ENCODE measurements at places on chromosomes 7 and 10.
A peak's percentile ranks its signal among the peaks of the same experiment; 100 is the strongest.

DNA sequence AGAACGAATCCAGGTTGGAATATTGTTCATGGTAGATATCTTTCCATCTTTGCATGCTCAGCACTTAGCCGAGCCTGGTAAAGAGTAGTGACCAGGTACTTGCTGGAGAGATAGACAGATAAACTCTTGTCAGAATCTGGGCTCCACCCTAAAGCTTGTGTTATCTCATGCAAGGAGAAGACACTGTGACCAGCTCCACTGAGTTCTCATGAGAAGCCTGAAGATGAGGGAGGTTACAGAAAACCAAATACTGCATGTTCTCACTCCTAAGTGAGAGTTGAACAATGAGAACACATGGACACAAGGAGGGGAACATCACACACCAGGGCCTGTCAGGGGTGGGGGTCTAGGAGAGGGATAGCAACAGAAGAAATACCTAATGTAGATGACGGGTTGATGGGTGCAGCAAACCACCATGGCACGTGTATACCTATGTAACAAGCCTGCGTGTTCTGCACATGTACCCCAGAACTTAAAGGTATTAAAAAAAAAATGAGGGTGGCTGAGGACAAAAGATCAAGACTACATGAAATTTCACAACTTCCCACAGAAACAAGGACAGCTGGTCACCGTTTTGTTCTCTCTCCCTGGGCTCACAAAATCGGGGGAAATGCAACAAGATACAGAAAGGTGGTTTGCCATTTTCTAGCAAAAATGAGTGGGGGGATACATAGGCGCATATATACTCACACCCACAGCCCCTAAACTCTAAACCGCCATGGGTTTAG lies 17.4 kb downstream of the DLG5 start:
- no peak for DNase-seq

GRCh38 chr7:91165006-91165845 lies 99.0 kb upstream of the FZD1 start:
- DNase-seq: peak; percentile 51

DNA sequence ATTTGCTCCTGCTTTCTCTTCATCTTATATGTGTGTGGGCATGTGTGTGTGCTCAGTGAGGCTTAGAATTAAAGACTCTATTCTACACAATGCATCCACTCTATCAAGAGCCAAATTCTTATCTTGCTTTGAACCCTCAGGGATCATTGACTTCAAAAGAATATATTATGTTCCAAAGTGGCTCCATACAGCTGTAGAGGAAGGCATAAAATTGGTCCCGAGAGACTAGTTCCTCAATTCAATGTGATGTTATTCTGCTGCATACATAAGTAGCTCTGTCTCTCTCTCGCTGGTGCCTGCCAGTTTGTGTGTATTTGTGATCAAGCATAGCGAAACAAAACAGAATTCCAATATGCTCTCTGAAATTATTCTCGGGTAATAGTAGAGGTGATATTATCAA lies 997.9 kb upstream of the POT1 start:
- DNase-seq: no peak

DNA sequence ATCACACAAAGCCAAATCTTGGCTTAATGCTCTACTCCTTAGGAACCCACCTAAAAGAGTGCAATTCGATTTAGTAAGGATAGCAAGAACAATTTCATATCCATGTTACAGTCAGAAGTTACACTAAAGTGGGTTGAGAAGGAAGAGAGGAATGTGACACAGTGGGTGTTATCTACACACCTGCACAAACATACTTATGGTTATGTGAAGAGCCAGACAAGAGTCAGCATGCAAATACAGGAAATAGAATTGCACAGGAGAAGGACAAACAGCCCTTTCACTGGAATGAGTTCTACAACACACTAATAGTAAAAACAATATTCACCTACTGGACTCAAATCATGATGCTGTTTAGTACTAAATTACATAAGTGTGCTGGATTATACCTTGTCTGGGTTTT lies 262.8 kb downstream of the DGKB start:
- no peak for DNase-seq

DNA sequence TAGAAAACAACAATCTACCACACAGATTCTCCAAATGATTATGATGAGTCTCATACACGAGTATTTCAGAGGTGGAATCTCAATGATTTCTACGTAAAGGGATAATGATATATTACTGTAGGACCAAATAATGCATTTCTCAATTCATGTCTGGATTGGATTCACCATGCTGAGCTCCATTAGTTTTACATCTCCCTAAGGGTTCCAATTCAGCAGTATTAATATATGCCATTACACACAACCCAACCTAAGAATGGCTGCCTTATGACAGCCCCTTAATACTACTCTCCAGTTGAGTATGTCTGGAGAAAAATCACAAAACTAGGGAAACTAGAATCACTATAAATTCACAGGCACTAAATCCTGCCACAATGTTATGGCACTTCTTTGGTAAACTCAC lies 234.3 kb upstream of the PLXNA4 start:
- DNase-seq: no peak

- peak; percentile 8 for DNase-seq
Measured at GRCh38 chr10:45420453-45421192, 46.6 kb downstream of the ALOX5 start.

GRCh38 chr10:102627736-102628293 lies 16.5 kb upstream of the TRIM8 start:
- DNase-seq: no peak

GRCh38 chr7:41918597-41918996 lies 215.7 kb upstream of the INHBA start:
- no peak for DNase-seq

DNA sequence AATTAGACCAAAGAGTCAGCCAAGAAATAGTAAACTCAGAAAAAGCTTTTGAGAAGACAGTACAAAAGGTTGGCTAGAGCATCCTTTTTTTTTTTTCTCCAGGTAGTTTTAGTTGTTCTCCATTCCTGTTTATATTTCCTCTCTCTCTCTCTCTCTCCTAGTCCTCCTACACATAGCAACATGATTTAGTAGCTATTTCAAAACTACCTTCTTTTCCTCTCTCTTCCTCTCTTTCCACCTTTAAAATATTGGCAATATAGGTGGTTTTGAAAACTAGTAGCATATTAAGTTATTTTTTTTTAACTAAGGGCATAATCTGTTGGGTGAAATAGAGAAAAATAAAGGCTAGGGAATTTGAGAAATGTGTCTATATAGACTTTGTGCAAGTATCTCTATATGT lies 5.0 kb downstream of the SKIDA1 start:
- DNase-seq: no peak

GRCh38 chr10:91127341-91128082 lies 93.0 kb upstream of the PCGF5 start:
- DNase-seq: no peak

DNA sequence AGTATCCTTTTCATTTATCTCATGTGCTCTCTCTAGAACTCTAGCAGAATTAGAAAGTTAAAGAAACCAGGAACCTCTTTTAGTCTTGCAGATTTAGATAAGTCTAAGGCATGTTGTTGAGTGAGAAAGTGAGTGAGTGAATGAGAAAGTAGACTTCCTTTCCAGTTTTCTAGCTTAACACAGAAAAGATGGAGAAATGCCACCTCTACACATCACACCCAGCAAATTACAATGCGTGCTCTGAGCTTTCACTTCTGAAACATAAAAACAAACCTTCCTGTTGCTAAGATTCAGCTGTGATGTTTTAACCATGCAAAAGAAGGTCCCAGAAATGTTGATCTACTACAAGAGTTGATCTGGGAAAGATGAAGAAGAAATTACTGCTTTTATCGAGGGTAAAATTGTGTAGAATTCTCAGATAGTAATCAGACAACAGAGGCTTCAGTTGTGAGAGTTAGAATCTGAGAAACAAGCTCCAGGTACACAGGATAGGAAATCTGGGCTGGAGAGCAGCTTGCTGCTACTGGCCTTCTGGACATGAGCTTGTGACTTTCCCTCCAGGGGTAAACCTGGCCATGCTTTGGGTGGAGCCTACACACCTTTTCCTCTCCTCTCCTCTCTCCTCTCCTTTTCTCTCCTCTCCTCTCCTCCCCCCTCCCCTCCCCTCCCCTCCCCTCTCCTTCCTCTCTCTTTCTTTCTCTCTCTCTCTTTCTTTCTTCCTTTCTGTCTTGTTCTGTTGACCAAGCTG lies 4.6 kb downstream of the CYP3A5 start:
- no peak for DNase-seq

DNA sequence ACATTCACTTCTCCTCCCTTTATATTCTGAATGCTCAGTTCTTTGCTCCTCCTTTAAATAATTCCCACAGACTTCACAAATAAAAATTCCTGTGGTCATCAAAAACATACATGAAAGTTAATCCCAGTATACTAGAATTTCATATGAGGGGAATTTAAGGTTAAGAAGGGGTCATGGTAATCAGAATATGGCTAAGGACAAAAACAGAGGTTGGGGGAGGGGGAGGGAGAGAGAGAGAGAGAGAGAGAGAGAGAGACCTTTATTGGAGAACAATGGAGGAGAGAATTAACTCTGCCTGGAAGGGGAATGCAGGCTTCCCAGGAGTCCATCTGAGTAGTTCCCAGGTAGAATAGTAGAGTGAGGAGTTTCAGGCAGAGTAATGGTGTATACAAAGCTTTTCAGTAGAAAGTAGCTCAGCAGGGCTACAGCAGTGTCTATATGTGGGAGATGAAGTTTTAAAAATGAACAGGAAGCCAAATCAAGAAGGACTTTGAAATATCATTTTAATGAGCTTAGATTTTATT lies 5.2 kb upstream of the CUBN start:
- no peak for DNase-seq

DNA sequence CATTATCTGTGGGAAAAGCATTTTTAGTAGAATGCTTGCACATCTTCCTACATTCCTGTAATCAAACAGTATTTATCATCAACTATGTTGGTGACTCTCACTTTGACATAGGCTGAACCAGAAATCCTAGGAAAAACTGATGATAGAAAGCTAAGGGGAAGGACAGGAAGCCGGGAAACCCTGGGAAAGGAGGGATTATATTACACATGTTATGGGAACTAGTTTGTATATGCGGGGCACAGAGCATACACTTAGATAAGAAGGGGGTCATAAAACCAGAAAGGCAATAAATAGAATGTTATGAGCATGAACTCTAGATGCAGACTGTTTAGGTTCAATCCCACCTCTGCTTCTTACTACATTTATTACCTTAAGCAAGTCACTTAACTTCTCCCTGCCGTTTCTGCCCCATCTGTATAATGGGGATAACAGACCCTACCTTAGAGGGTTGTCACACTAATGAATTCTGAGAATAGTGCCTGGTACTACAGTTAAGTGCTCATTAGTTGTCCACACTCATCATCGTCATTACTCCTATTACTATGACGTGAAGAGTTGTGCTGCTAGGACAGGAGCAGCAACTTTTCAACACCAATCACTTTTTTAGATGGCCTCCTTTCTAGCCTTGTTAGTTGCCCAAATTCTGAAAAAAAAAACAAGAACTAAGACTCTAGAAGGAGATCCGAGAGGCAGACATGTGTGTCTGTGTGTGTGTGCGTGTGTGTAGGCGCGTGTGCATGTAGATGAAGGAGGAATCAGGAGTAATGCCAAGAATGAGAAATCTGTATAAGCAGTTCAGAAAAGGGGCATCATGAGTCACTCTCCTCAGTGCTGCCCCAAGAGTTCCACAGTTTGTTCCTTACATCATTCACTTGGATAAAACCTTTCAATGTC lies 52.2 kb downstream of the KMT2C start:
- DNase-seq: peak; percentile 28

DNA sequence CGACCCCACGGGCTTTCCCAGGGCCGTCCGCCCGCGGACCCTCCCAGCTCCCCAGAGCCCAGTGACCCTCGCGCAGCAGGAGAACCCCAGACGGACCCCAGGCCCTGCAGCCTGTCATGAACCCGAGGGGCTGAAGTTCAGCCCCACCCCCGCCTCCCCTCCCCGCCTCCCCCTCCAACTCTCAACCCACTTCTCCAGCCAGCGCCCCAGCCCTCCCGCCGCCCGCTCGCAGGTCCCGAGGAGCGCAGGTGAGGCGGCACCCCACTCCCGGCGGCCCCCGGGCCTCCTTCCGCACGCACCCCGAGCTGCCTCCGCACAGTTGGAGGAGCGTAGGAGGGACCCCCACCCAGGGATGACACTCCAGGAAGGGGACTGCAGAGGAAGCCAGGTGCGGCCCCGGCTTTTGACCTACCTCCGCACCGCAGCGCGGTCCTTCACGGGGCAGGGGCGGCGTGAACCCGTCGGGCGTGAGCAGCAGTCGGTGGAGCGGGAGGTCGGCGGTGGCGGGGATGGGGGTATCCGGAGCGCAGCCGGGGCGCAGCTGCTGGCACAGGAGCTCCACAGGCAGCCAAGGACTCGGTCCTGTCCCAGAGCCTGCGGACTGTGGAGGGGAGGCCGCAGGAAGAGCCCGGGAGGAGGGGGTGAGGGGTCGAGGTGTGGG lies at the start of gene TMEM176A:
Gene TMEM176A (plus strand): TSS at position 189 of the 661 bp plus-strand sequence. CDS start 782 bp downstream, outside the sequence.
- no peak for DNase-seq

- no peak for DNase-seq
Measured at GRCh38 chr7:45574416-45574668, 174 bp downstream of the ADCY1 start.

DNA sequence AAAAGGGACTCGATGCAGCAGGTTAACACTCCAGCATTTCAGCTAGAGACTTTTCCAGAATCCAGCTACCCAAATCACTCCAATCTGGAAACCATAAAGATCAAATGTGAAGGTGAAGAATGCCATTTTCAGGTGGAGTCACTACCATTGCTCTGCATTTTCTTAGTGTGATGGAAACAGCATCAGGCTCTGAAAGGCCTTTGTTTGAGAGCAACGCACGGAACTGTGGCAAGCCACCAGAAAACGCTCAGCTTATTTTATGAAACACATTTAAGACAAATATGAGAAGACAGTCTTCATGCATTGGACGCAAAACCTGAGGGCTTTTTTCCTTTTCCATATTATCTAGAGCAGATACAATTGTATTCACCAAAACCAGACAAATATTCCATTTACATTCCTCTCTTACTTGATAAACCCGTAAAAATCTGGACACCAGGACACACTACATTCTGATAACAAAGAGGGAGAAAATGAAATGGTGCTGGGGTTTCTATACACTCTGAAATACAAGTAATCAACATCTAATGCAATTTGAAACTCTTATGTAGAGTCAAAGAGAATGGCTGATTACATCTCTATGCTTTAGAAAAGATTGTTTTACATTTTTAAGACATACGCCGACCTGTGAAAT lies 99.1 kb downstream of the NRP1 start:
- DNase-seq: no peak

GRCh38 chr7:100829150-100829716 lies 1.9 kb upstream of the EPHB4 start:
- DNase-seq: no peak
